CD4-positive, alpha-beta T cell treated with Interferon alpha-2 for 1 hour (primary cell): ENCODE measurements at places on chromosomes 16 and 17.
A peak's percentile ranks its signal among the peaks of the same experiment; 100 is the strongest.

- DNase-seq: no peak
These were observed 589.6 kb downstream of the WWOX start for GRCh38 chr16:78689028-78689427.

GRCh38 chr16:75019007-75019406 is 20.2 kb downstream of the ZNRF1 start:
- DNase-seq: no peak

DNA sequence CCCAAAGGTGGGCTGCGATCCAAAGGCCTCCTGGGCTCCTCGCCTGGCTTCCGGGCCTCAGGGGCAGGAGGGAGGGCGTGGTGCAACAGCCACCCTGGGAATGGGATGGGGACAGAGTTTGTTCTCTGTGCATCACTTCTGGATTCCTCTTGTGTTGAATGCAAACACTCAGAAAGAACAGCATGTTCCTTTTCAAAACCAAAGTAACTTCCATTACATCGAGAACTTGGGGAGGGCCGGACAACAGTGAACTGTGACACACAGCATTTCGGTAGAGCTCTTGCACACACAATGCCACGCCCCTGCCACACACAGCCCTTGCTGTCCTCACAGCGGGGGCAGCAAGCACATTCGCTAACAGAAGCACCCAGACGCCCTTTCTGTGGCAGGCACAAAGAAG is 36.1 kb upstream of the FASN start:
- no peak for DNase-seq

GRCh38 chr17:11241611-11242226 is 706 bp downstream of the SHISA6 start:
- DNase-seq: no peak

DNA sequence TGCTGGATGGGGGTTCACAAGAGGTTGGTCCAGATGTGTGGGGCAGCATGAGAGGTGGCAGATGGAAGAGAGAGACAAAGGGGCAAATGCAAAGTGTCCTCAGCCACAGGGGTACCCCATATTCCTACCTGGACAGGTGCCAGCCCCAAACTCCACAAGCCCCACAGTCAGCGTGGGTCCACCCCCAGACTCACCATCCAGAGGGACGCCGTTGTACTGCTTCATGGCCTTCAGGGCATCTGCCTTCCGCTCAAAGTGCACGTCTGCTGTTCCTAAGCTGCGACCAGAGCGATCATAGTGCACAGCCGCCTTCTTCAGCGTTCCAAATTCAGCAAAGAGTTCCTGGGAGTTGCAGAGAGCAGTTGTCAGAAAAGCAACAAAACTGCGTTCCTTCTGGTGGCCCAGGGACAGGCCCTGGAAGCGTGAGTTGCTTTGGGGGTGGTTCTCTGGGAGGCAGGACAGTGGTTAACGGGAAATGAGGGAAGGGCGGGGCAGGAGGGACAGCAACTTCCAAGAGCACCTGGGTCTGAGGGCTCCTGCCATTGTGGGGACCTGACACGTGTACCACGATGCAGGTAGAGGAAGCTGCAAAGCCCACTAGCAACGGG is 2.3 kb downstream of the ALYREF start:
- DNase-seq: no peak

- no peak for DNase-seq
These were observed 126.6 kb downstream of the RPTOR start for GRCh38 chr17:80671039-80671824.

DNA sequence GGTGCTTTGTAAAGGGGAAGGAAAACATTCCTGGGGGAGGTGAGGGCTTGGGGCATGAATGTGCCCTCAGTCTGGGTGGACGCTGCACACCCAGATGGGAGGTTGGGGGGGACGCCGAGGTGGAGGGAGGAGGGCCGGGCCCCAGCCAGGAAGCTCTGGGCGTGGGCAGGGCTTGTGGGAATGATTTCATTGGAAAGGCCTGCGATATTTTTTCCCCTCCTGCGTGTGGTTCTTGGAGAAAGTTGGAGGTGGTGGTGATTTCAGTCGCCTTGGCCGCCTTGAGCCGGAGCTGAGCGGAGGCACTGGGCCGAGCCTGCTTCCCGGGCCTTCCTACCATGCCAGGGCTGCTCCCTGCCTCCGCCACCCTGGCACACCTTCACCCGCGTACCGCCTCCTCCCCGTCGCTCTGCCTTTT is 26.4 kb upstream of the CLEC18A start:
- DNase-seq: no peak

DNA sequence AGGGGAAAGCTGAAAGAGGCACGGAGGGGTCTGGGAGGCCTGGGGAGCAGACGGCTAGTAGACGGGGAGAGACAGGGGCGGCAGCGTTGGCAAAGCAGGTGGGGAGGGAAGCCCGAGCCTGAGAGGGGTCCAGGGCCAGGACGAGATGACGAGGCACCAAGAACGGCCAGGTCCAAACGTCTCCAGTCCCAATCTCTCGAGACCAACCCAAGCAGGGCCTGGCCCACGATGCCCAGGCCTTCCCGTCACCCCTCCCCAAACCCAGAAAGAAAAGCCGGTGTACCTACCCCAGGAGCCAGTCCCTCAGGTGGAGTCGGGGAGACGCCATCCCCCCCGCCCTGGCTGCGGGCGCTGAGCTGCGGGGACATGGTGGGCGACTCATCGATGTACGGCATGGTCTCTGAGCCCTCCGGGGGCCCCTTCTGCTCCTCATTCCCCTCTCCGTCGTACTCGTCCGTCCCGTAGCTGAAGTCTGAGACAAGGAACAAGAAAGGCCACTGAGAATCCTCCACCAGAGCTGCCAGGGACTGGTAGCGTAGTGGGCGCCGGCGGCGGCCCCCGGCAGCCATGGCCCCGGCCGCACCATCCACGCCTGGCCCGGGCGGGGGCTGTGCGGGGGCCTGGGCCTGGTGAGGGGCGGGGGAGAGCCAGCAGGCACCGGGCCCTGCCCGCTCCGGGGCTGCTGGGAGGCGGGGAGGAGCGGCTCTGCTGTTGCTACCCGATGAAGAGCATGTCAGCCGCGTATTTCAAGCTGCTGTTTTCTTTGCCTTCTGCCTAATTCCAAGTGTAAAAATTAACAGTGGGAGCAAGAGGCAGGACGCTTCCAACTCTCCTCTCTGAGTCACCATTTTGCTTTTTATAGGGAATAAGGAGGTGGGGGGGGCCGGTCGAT is 54.6 kb downstream of the ABR start:
- DNase-seq: no peak

- DNase-seq: no peak
These were observed 66.1 kb upstream of the SIAH1 start for GRCh38 chr16:48451323-48451722.

- DNase-seq: no peak
These were observed 67.1 kb upstream of the CDH5 start for GRCh38 chr16:66299349-66299748.

GRCh38 chr17:64133546-64134215 is 3.7 kb upstream of the ERN1 start:
- peak; percentile 21 for DNase-seq
